Adrenal gland (tissue), 19 donors: ENCODE measurements at places on chromosomes 7 and 10. TPM values are rescaled to one million over a fixed set of nuclear protein-coding genes. Genes with fewer than 3 reads are reported as not detected.

CALHM1 gene
- not detected for total RNA-seq

KCP gene
- total RNA-seq = 0.42 TPM

CAMK2B gene
- 1.8 TPM for total RNA-seq

DNA sequence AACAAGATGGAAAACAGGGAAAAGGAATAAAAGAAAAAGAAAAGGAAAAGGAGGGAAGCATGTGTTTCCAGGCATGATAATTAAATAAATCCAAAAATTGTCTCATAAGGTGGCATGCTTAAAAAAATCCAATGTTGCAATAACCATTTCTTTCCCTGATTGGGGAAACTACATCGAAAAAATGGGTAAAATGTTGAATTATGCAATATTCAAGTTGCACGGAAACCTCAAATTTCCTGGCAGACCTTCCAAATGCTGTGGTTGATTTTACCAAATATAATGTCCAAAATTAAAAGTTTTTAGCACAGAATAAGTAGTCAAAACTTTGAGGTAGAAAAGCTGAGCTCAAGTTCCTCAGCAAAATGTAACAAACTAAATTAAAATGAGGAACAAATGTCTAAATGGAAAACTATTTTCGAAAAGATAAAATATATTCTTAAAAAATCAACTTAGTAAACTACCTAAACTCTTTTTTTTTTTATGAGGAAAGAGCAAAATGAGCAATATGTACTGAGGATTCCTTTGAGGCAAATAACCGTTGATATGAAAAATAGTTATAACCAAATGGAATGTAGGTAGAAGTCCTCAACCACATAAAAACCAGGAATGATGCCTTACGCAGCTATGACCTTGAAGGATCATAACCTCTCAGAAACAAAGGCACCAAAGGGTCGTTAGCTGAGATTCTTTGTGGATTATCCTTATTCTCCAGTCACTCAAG lies 52.6 kb downstream of the MACC1 start:
- no peak overlapping the region for H3K27ac ChIP-seq
- H3K27me3 ChIP-seq = no peaks in the 10 kb centered on the region
- no peak for DNase-seq
- no peaks in the 10 kb centered on the region for H3K4me1 ChIP-seq

DNA sequence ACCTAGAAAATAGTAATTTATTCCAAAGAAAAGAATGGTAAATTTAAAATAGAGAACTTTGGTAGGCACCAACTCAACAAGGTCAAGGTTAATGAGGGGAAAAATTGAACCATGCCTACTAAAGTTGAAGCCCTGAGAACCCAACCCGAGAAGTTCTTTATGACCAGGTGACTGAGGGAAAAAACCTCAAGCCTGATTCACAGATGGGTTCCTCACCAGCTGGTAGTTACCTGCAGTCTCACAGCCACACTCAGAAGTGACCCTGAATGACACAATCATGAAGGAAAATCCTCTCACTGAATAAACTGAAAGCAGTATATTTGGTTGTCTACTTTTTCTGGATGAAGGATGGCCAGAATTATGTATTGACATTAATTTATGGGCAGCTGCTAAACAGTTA lies 7.0 kb downstream of the C10orf67 start:
- no peaks in the 10 kb centered on the region for H3K27me3 ChIP-seq
- DNase-seq = no peak
- H3K4me1 ChIP-seq = no peaks in the 10 kb centered on the region
- H3K36me3 ChIP-seq = no peaks in the 10 kb centered on the region
- H3K27ac ChIP-seq = no peak overlapping the region

DNA sequence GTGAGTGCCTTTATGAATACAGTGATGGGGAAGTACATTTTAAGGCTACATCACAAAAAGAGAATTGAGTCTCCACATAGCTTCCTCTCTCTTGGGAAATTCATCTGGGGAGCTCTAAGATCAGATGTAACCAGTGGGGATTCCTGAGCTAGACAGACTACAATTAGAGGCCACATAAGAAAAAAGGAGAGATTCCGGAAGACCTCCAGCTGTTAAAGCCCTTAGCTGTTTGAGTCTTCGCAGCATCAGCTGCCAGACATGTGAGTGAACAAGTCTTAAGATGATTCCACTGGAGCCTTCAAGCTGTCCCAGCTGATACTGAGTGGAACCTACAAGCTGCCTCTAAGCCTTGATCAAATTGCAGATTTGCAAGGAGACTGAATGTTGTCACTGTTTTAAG lies 448.5 kb downstream of the NXPH1 start:
- H3K4me3 ChIP-seq = no peak overlapping the region
- no peak for DNase-seq
- no peaks in the 10 kb centered on the region for H3K4me1 ChIP-seq
- no peaks in the 10 kb centered on the region for H3K36me3 ChIP-seq
- H3K27me3 ChIP-seq = no peaks in the 10 kb centered on the region

GRCh38 chr7:43148161-43148731 lies 35.8 kb downstream of the HECW1 start:
- no peak overlapping the region for H3K4me3 ChIP-seq
- no peak for DNase-seq
- H3K27ac ChIP-seq = no peak overlapping the region
- H3K4me1 ChIP-seq = no peaks in the 10 kb centered on the region
- no peaks in the 10 kb centered on the region for H3K36me3 ChIP-seq
- no peaks in the 10 kb centered on the region for H3K27me3 ChIP-seq

GRCh38 chr10:11730779-11731178 lies 11.4 kb upstream of the ECHDC3 start:
- no peak for DNase-seq
- no peak overlapping the region for H3K27ac ChIP-seq
- no peaks in the 10 kb centered on the region for H3K27me3 ChIP-seq
- H3K4me1 ChIP-seq = no peaks in the 10 kb centered on the region
- no peak overlapping the region for H3K4me3 ChIP-seq

- H3K27me3 ChIP-seq = no peaks in the 10 kb centered on the region
- DNase-seq = no peak
- no peak overlapping the region for H3K27ac ChIP-seq
Measured at GRCh38 chr10:93897070-93897780, 3.4 kb downstream of the SLC35G1 start.

GRCh38 chr10:110863361-110863760 lies 8.4 kb upstream of the PDCD4 start:
- H3K27ac ChIP-seq = no peak overlapping the region
- no peaks in the 10 kb centered on the region for H3K27me3 ChIP-seq
- H3K4me3 ChIP-seq = no peak overlapping the region
- DNase-seq = no peak
- H3K4me1 ChIP-seq = no peaks in the 10 kb centered on the region
- no peaks in the 10 kb centered on the region for H3K36me3 ChIP-seq

DNA sequence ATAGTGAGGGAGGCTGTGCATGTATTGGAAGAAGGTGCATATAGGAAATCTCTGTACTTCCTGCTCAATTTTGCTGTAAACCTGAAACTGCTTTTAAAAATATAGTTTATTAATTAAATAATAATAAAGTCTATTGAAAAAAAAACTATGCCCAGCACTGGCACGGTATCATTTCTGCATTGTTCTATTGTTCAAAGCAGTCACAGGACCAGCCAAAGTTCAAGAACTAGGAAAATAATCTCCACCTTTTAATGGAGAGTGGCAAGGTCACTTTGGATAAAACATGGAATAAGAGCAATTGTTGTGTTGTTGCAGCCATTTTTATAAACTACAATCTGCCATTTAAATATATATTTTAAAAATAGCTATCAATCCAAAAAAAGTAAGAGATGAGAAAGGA lies 24.7 kb downstream of the ASAH2 start:
- H3K36me3 ChIP-seq = no peaks in the 10 kb centered on the region
- H3K4me3 ChIP-seq = no peak overlapping the region
- H3K27ac ChIP-seq = no peak overlapping the region
- peaks cover 9% of the 10 kb centered on the region for H3K27me3 ChIP-seq
- no peak for DNase-seq

GRCh38 chr10:11108356-11108755 lies 90.7 kb downstream of the CELF2 start:
- H3K4me1 ChIP-seq = no peaks in the 10 kb centered on the region
- H3K36me3 ChIP-seq = no peaks in the 10 kb centered on the region
- no peak overlapping the region for H3K27ac ChIP-seq
- no peak overlapping the region for H3K4me3 ChIP-seq

DNA sequence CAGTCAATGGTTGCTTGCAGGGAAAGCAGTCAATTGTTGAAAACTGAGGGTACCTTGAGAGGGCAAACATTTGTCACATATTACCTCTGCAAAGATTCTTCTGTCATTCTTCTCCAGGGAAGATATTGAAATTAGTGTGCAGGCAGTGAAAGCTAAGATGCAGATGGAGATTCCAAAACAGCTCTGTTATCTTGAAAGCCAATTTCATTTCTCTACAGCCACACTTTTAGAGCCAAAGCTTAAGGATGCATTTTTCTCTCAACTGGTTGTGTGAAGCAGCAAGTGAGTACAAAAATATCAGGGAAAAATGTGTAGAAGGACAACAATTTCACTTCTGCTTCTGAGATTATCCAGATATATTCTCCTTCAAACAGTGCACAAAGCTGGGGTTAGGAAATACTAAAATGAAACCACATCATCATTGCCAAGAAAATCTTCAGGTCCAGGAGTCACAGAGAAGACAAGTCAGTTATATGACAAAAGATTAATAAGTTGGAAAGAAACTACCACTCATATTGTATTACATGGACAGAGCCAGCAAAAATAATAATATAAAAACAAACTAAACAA lies 16.3 kb downstream of the SGMS1 start:
- no peaks in the 10 kb centered on the region for H3K36me3 ChIP-seq
- H3K4me3 ChIP-seq = no peak overlapping the region
- peaks cover 68% of the 10 kb centered on the region for H3K4me1 ChIP-seq

GRCh38 chr10:38007991-38008390 lies 2.5 kb upstream of the ZNF33A start:
- no peak for DNase-seq
- H3K4me1 ChIP-seq = peaks cover 16% of the 10 kb centered on the region
- no peak overlapping the region for H3K27ac ChIP-seq
- no peaks in the 10 kb centered on the region for H3K36me3 ChIP-seq

DNA sequence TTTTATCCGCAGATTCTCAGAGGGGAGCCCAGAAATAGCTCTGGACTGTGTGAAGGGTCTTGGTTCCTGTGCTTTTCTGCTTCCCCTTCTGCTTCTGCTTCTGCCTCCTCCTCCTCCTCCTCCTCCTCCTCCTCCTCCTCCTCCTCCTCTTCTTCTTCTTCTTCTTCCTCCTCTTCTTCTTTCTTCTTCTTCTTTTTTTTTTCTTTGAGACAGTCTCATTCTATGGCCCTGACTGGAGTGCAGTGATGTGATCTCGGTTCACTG lies 11.6 kb downstream of the PDZD7 start:
- no peak overlapping the region for H3K4me3 ChIP-seq
- H3K27me3 ChIP-seq = no peaks in the 10 kb centered on the region

DNA sequence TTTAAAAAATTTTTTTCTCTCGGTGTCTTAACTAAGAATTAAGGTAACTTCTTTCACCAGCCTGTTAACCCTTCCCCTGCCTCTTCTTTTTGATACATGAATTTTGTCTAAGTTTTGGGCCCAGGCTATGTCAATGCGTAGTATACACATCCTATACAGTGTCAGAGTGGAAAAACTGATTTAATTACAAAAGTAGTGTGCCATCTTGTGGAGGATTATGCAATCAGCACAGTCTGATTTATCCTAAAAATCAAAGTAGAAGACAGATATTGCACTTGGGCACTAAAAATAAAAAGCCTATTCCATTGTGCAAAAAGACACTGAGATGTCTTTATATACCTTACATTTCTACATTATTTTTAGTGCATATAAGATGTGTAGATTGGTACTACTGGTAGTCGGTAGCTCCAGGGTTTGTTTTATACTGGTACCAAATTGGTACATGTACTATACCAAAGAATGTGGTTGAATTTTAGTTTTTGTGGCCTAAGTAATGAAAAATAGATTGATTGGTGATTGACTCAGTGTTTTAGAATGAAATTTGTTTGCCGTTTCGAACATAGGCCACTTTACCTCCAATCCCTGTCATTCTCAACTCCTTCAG lies 96.6 kb downstream of the MKLN1 start:
- no peak for DNase-seq
- no peak overlapping the region for H3K4me3 ChIP-seq
- no peaks in the 10 kb centered on the region for H3K4me1 ChIP-seq
- H3K36me3 ChIP-seq = no peaks in the 10 kb centered on the region
- no peak overlapping the region for H3K27ac ChIP-seq

- no peak overlapping the region for H3K4me3 ChIP-seq
- no peaks in the 10 kb centered on the region for H3K27me3 ChIP-seq
- H3K4me1 ChIP-seq = no peaks in the 10 kb centered on the region
- DNase-seq = no peak
Measured at GRCh38 chr7:79909176-79909575, 225.5 kb upstream of the GNAI1 start.

GRCh38 chr7:29328045-29328444 lies 133.5 kb downstream of the CHN2 start:
- no peak for DNase-seq
- H3K4me3 ChIP-seq = no peak overlapping the region
- H3K36me3 ChIP-seq = no peaks in the 10 kb centered on the region
- H3K27me3 ChIP-seq = no peaks in the 10 kb centered on the region

GRCh38 chr10:129999140-129999539 lies 35.1 kb upstream of the EBF3 start:
- no peaks in the 10 kb centered on the region for H3K27me3 ChIP-seq
- DNase-seq = no peak
- no peak overlapping the region for H3K4me3 ChIP-seq

- peak overlapping the region; percentile 83 for H3K27ac ChIP-seq
- H3K4me1 ChIP-seq = peaks cover 7% of the 10 kb centered on the region
- DNase-seq = peak; percentile 46
- no peaks in the 10 kb centered on the region for H3K36me3 ChIP-seq
- H3K4me3 ChIP-seq = peak overlapping the region; percentile 61
Measured at GRCh38 chr10:51073453-51074237, 642 bp upstream of the PRKG1 start.

GRCh38 chr7:120229084-120229483 lies 43.9 kb upstream of the KCND2 start:
- H3K27ac ChIP-seq = no peak overlapping the region
- H3K4me1 ChIP-seq = no peaks in the 10 kb centered on the region
- H3K27me3 ChIP-seq = no peaks in the 10 kb centered on the region
- DNase-seq = no peak
- no peaks in the 10 kb centered on the region for H3K36me3 ChIP-seq

- no peaks in the 10 kb centered on the region for H3K4me1 ChIP-seq
- no peaks in the 10 kb centered on the region for H3K36me3 ChIP-seq
- no peak overlapping the region for H3K4me3 ChIP-seq
- H3K27ac ChIP-seq = no peak overlapping the region
- DNase-seq = no peak
Measured at GRCh38 chr10:11335881-11336430, 275.5 kb downstream of the USP6NL start.
